ENCODE measurements at places on chromosomes 3 and 15.

- no peak for DNase-seq
These were observed 300.2 kb upstream of the GPR149 start for GRCh38 chr3:154730186-154730585.

DNA sequence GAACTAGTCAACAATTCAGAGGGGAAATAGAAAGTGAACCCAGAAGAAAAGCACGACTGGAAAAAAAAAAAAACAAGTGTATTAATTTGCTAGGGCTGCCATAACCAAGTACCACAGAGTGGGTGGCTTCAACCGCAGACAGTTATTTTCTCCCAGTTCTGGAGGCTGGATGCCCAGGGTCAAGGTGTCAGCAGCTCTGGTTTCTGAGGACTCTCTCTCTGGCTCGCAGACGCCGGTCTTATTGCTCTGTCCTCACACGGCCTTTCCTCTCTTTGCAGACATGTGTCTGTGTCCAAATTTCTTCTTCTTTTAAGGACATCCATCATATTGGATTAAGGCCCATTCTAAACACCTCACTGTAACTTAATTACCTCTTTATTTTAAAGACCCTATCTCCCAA, 291.8 kb downstream of the XXYLT1 start:
- no peak for DNase-seq

- no peak for DNase-seq
These were observed 16.2 kb upstream of the SLC6A6 start for GRCh38 chr3:14386254-14386653.

- no peak for DNase-seq
These were observed 188.0 kb downstream of the PEX5L start for GRCh38 chr3:179848711-179849110.

GRCh38 chr3:10945683-10946287, 46.8 kb upstream of the SLC6A1 start:
- peak; percentile 66 for DNase-seq

DNA sequence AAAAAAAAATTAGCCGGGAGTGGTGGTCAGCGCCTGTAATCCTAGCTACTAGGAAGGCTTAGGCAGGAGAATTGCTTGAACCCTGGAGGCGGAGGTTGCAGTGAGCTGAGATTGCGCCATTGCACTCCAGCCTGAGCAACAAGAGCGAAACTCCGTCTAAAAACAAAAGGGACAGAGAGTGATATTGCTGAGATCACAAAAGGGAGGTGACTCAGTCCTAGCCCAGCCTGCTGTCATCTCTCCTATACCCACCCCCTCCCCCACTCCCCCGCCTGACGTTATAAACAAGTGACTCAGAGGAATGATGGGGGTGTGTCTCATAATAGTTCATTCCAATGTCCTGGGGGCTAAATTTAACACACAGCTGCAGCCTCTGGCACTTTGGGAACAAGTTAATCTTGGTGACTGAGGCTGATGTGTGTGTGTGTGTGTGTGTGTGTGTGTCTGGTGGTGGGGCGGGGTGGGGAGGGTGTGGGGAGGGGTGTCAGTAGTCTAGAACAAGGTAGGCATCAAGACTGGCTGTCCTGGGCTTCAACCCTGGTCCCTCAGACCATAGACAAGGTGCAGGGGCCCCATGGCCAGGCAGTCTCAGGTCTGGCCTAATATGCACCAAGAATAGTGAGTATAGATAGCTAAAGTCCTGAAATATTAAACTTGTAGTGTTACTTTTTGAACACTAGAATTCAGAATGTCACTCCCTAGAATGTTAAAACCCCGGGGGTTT, 1.3 kb upstream of the KLHL40 start:
- DNase-seq: peak; percentile 32

GRCh38 chr3:148698190-148698810, 597 bp downstream of the AGTR1 start:
- no peak for DNase-seq

DNA sequence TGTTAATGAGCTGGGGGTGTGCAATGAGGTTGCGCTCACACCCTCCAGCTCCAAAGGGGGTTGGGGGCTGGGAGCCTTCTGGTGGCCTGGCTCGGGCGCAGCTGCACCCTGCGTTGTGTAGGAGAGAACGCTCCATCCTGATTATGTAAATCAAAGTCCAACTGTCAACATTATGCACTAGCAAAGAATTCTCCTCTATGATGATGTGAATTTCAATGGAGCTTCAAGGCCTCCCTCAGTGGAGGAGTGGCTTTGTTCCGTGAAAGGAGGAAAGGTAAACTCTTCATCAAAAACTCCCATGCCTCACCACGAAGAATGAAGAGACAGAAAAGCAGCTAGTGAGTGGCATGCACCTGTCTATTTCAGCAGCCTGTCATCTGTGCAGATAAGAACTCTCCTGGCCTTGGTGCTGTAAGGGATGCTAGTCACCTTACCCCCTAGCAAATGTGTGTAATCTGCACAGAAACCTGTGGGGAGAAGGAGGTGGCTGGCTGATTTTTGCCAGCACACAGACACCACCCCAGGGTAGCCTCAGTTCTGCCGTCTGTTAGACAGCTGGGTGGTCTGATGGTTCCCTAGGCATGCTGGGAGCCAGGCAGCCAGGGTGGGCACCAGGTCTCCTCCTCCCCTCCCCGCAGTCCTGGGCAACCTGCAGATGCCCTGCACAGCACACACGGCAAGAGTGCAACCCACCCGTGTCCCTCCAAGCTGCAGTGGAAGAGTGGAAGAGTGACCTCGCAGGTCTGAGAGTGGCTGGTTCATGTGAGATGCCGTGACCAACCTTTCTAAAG, 47.0 kb upstream of the TRPM1 start:
- no peak for DNase-seq

DNA sequence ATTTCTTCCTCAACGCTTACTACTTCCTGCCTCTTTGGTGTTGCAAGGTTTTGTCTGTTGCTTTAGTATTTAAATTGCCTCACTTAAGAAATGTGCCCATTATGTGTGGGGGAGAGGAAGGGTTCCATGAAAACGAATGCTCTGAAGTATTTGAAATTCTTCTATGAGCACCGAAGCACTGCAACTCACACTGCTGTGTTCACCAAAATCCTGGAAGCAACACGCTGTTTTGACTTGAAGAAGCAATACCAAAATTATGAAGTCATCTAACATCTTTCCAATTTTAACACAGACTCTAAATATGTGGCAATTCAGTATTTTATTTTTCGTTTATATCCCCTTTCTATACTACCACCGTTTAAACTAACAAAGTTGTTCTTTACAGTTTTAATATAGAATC, 101.5 kb downstream of the RBMS3 start:
- no peak for DNase-seq

GRCh38 chr3:22231061-22231460, 480.1 kb upstream of the ZNF385D start:
- no peak for DNase-seq

GRCh38 chr15:66019368-66019767, 150.1 kb downstream of the RAB11A start:
- no peak for DNase-seq

- DNase-seq: peak; percentile 42
These were observed 74.3 kb downstream of the MYO1E start for GRCh38 chr15:59298225-59298853.

DNA sequence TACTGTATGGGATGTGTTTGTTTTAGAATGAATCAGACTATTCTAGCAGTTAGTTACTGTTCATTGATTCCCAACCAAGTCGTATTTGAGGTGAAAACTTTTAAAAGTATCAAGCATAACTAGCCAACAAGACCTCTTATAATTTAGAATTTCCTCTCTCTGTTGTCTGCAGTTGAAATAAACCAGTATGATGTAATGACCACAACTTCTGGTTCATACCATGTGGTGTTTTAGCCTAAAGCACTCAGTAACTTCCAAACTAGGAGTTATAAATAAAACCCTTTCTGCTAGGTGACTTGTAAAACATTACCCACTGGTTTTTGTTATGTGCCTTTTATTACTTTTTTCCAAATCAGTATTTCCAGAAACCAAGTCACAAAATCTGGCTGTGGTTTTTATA, 19.8 kb upstream of the P2RY12 start:
- no peak for DNase-seq

GRCh38 chr15:51874751-51875644, 45.5 kb downstream of the TMOD3 start:
- no peak for DNase-seq

DNA sequence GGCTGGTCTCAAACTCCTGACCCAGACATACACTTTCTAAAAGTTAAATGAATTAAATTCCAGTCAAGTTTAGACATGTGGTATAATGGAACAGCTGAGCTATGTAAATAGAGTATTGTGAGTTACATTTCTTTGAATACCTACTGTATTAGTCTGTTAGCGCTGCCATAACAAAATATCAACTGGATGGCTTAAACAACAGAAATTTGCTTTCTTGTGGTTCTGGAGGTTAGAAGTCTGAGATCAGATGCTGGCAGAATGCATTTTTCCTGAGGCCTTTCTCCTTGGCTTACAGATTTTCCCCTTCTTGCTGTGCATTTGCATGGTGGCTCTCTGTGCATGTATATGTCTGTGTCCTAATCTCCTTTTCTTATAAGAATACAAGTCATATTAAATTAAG, 101.5 kb upstream of the TGFBR2 start:
- DNase-seq: no peak

DNA sequence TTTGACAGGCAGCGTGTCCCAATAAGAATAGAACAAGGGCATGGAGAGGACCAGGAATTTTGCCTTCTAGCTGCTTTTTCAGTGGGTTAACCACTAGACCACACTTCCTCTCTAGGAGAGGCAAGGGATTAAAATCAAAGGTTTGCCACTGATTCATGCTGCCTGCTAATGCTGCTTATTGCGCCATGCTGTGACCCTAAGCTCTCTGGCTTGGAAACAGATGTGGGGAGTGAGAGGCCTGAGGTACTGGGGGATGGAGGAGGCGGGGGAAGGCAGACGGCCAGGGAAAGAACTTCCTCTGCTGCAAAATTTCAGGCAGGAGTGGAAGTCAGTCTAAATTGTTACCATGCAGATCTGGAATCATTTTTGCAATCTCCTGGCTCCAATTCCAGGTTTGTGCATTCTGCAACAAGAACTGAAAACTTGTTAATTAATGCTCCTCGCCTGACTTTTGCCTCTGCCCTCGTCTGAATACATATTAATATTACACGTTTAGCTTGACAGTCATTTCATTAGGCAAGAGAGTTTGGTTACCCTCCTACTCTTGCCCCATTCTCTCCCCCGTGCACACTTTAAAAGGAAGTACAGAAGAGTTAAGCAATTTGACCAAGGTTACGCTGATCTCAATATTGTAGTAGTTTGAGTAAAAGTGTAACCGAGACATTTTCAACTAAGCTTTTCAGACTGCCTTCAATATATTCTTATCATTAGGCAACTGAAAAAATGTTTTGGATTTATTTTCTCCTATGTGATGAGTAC, 121.7 kb upstream of the SPRED1 start:
- DNase-seq: no peak

GRCh38 chr3:159828542-159828943, 160.1 kb upstream of the IL12A start:
- DNase-seq: no peak

GRCh38 chr3:100317912-100318311, 16.6 kb upstream of the NIT2 start:
- DNase-seq: no peak

GRCh38 chr3:27451251-27451650, 32.9 kb downstream of the SLC4A7 start:
- DNase-seq: no peak

GRCh38 chr3:66592927-66593625, 92.3 kb upstream of the LRIG1 start:
- no peak for DNase-seq

GRCh38 chr3:124833710-124834332, 53.3 kb downstream of the ITGB5 start:
- no peak for DNase-seq

GRCh38 chr15:92503889-92504288, 110.2 kb downstream of the ST8SIA2 start:
- DNase-seq: no peak

- DNase-seq: no peak
These were observed 25.0 kb downstream of the MIX23 start for GRCh38 chr3:122357828-122358702.

- no peak for DNase-seq
These were observed 16.3 kb downstream of the CCDC13 start for GRCh38 chr3:42756681-42757213.

- DNase-seq: no peak
These were observed 854 bp upstream of the COL8A1 start for GRCh38 chr3:99637368-99638111.

GRCh38 chr3:49721896-49722781, 1.6 kb downstream of the GMPPB start:
- DNase-seq: no peak

DNA sequence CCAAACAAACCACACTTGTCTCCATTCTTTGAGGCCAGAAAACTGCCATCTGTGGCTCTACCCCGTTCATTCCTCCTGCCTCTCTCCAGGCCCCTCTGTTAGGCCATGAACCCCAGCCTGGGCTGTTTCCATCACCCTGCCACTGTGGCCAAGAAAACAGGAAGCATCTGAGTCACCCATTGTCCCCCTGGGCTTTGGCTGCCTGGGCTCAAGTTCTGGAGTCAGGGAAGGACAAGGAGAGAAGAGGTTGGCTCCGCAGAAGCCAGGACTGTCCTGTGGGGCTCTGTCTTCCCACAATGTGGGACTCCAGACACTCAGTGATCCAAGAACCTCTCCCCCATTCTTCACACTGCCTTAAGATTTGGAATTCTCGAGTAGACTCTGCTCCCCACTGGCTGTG, 14.8 kb upstream of the LCTL start:
- no peak for DNase-seq

- no peak for DNase-seq
These were observed 9.1 kb downstream of the CSK start for GRCh38 chr15:74791007-74791406.

- DNase-seq: no peak
These were observed 110.9 kb downstream of the EDEM1 start for GRCh38 chr3:5298453-5298852.

GRCh38 chr15:88865498-88866099, 29.7 kb downstream of the HAPLN3 start:
- DNase-seq: no peak

Measured in activated naive CD8-positive, alpha-beta T cell treated with anti-CD3 and anti-CD28 coated beads, Interleukin-2, amount 50 U/mL, for 24 hours (primary cell).